ENCODE measurements at places on chromosomes 16 and 17.

DNA sequence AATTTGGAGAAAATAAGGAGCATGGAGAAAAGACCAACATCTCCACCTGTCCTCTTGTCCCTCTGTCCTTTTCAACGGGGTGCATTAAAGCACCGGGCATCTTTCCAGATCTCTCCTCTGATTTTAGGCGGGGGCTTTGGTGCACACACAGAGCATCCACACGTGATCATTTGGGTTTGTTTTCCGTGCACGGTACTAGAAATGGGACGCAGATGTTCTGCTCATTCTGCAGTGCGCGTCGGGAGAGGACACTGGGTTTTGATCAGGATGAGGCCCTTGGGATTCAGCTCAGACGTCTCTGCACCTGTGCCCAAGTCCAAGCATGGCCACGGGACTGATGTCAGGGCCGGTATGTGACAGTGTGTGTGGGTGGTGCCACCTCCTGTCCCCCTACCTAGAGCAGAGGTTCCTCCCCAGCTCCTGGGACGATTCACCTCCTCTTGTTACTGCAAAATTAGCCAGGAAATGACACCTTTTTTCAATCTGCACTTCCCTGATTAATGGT, 31.9 kb downstream of the PDIA2 start:
- no peak for DNase-seq

DNA sequence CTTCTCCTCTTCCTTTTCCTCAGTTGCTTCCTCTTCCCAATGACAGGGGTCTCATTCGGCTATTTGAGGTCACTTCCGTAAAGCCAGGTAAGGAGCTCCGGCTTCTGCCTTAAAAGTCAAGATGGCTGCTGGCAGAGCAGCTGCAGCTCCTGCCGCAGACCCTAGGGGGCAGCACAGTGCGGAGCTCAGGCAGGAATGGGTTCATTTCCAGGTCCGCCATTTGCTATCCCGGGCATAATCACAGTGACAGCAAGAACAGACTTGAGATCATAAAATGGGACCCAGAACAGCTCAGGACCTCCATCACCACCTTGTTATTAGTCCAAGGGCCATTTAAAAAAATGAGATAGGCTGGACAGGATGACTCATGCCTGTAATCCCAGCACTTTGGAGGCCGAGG, 199.5 kb downstream of the ZNF18 start:
- no peak for DNase-seq

GRCh38 chr16:77327717-77328116, 107.1 kb downstream of the ADAMTS18 start:
- DNase-seq = no peak

DNA sequence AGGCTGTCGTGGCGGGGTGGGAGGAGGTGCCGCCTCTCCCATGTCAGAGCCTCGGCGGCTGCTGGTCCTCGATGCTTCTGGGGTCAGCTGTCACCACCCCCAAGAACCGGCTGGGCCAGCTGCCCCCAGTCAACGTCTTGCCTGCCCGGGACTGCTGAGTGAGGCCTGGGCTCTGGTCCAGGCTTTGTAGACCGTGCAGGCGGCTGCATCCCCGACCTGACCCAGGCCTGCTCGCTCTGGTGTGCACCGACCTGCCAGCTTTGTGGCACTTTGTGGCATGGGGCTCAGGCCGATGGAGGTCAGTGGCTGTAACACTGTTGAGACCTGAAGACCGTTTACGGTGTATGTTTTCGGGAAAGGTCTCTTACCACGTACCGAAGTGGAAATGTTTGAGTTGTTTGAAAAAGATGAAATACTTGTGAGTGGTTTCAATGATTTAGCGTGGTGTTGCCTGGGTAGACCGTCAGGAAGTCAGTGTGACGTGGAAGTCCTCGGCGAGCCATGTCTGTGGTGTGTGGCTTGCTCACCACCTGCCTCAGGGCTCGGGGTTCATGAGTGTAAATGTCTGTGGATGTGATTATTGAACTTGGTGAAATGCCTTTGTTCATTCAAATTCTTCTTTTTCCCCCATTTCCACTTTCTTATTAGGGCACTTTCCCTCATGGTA, 53.2 kb upstream of the ZNF750 start:
- DNase-seq = no peak

DNA sequence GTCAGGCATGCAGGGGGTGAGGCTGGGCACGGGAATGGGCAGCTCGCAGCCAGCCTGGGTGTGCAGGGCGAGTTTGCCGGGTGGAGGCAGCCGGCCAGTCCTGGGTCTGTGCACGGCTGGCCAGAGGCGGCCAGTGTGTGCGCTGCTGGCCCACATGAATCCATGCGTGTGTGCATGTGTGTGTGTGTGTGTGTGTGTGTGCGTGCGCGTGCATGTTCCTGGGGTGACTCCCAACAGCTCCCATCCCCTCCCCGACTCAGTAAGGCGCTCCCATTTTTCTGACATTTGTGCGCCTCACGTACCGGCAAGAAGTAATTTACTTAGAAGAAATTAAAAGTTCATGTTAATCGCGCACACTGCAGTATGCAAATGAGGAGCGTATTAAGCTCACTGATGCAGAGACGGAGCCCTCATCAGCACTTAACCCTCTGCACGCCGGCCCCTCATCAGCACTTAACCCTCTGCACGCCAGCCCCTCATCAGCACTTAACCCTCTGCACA, 55.4 kb upstream of the ACSF3 start:
- DNase-seq = no peak

DNA sequence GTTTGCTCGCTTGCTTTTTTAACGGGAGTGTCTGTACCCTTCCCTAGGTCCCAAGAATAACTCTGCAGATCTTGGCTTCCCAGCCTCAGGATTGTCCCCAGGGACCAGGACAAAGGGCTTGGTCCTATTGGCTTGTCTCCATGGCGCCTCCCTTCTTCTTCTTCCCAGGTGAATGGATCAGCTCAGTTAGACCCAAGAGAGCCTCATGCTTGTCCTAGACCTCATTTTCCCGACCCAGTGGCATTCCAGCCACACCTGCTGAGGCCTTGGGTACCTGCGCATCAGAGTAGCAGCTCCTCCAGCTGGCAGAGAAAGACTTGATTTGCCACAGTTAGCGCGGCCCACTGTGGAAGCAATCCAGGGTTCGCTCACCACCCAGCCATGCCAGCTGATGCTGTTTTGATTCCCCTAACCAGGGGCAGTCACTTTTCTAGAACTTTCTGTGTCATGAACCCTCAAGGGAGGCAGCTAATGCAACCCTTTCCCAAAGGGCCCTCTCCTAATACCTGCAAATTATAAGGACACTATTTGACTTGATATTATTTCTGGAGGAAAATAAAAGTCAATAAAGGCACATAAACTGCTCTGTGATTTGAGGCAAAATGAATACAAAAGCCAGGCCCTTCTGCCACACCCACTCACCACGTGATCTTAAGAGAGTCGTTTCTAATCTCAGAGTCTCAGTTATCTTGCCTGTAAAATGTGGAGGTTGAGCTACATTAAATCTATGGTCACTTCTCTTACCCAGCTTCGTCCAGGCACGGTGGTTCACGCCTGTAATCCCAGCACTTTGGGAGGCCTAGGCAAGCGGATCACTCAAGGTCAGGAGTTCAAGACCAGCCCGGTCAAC, 13.9 kb downstream of the GPR142 start:
- no peak for DNase-seq

DNA sequence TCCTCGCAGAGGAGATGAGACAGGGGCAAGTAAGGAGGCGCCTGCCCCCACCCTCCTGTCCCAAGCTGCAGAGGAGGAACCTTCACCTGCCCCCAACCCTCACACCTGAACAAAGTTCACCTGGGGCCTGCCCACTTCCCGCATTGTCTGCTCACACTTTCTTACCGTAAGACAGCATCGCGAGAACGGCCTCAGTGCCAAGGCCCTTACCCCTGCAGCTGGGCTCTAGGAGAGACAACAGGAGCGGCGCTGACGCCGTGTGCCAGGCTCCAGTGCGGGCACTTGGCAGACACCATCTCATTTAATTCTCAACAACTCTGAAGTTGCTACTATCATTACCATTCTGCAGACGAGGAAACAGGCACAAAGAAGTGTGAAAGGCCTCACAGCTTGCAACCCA, 4.1 kb downstream of the NAT9 start:
- no peak for DNase-seq

DNA sequence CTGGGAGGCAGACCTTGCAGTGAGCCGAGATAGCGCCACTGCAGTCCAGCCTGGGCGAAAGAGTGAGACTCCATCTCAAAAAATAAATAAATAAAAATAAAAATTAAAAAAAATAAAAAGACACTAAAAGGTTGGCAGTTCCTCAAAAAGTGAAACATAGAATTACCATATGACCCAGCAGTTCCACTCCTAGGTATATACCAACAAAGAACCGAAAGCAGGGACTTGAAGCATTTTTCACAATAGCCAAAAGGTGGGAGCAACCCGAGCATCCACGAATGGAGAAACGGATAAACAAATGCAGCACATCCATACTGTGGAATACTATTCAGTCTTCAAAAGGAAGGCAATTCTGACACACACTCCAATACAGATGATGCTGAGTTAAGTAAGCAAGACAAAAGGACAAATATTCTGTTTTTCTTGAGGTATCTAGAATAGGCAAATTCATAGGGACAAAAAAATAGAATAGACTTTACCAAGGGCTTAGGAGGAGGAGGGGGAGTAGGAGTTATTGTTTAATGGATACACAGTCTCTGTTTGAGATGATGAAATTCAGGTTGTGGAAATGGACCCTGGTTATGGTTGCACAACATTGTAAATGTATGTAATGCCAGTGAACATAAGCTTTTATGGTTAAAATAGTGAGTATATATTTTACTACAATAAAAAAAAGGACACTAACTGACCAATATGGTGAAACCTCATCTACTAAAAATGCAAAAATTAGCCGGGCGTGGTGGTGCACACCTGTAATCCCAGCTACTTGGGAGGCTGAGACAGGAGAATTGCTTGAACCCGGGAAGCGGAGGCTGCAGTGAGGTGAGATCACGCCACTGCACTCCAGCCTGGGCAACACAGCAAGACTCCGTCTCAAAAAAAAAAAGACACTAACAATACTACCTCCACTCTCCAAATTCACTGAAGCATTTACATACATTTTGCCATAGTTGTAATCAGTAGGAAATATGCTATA, 27.0 kb upstream of the SLC35B1 start:
- no peak for DNase-seq

DNA sequence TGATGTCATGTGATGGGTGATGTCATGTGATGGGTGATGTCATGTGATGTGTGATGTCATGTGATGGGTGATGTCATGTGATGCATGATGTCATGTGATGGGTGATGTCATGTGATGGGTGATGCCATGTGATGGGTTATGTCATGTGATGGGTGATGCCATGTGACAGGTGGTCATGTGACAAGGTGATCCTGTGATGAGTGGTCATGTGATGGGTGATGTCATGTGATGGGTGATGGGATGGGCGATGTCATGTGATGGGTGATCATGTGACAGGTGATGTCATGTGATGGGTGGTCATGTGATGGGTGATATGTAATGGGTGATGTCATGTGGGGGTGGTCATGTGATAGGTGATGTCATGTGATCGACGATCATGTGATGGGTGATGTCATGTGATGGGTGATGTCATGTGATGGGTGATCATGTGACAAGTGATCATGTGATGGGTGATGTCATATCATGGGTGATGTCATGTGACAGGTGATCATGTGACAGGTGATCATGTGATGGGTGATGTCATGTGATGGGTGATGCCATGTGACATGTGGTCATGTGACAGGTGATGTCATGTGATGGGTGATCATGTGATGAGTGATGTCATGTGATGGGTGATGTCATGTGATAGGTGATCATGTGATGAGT, 17.2 kb downstream of the CD300LB start:
- DNase-seq = no peak

DNA sequence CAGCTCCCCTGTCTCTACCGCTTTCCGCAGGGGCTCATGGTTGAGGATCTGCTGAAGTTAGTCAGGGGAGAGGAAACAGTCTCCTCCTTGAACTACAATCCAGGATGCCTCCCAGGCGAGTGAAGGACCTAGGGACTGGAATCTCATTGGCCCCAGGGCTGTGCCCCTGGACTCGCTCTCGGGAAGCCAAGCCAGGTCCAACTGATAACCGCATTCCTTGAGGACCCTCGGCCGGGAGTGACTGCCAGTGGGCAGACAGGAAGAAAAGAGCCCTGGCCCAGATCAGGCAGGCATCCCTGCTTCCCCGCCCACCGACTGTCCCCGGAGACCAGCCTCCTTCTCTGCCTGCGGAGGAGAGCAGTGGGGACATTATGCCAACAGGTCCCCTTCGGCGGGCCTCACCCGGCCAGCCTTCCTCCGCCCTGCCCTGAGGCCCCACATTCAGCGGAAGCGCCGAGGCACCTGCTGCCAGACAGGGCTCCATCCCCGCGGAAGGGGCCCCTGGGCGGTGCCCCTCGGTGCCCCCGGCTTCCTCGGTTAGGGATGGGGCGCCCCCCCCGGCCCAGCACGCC, 776 bp downstream of the LRRC75A start:
- no peak for DNase-seq

DNA sequence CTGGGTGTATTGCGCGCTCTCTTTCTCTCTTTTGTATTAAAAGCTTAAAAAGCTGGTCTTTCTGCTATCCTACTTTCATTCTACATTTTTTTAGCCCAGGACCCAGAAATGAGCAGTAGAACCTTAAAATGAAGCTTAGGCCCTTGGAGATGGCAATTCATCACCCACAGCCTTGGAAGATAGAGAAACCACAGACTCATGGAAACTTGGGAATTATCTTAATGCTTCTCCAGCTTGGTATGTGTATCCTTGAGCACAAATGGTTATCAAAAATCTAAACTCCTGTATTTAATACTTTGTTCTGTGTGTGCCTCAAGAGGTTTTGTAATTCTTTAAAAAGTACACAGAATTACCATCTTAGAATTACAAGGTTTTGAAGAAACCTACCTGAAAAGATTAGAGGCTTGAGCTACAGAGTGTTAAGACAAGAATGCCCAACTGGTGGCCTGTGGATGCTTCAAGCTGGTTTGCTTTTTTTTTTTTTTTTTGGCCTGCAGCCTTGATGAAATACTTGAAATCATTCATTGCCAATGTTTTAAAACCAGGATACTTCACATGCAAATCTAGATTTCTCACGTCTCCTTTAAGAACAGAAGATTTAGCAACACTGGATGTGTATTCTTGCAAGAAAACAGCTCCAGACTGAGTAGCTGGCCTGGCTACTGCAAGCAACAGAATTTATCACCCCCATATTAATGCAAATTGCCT, 105.0 kb downstream of the XYLT1 start:
- no peak for DNase-seq

- DNase-seq = no peak
These were observed 29.0 kb upstream of the IRF8 start for GRCh38 chr16:85869785-85870558.

- no peak for DNase-seq
These were observed 114.2 kb downstream of the SOX9 start for GRCh38 chr17:72234985-72235384.

DNA sequence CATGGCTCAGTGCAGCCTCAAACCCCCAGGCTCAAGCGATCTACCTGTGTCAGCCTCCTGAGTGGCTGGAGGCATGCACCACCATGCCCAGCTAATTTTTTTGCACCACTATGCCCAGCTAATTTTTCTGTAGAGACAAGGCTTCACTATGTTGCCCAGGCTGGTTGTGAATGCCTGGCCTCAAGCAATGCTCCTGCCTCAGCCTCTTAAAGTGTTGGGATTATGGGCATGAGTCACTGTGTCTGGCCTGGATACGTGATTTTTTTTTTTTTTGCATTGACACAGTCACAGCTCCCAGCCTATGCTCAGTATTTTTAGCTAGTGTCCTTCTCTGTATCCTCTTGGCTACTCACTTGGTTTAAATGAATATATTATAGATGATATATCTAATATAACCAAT, 377.0 kb upstream of the TNRC6C start:
- no peak for DNase-seq

All from frontal cortex (tissue), 4 donors.